ENCODE measurements at places on chromosomes 4 and X.

DNA sequence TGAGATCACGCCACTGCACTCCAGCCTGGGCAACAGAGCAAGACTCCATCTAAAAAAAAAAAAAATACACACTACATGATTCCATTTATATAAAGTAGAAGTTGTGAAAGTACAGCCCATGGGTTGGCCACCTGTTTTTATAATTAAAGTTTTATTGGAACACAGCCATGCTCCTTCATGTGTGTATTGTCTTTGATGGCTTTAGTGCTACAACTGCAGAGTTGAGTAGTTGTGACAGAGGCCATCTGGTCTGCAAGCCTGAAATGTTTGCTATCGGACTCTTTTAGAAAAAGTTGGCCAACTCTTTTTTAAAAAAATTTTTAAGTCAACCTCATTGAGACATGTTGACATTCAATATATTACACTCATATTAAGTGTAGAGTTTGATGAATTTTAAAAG, 41.2 kb upstream of the DUSP21 start:
- no peak for DNase-seq

- DNase-seq = no peak
Measured at GRCh38 chrX:22730542-22730941, 269.2 kb upstream of the DDX53 start.

- DNase-seq = no peak
Measured at GRCh38 chr4:17544205-17544604, 29.2 kb downstream of the CLRN2 start.

- no peak for DNase-seq
Measured at GRCh38 chrX:107736781-107737531, 38.6 kb downstream of the TSC22D3 start.

GRCh38 chr4:125741825-125742452, 427.2 kb downstream of the FAT4 start:
- no peak for DNase-seq

GRCh38 chr4:85732124-85732523, 257.2 kb downstream of the ARHGAP24 start:
- DNase-seq = no peak

DNA sequence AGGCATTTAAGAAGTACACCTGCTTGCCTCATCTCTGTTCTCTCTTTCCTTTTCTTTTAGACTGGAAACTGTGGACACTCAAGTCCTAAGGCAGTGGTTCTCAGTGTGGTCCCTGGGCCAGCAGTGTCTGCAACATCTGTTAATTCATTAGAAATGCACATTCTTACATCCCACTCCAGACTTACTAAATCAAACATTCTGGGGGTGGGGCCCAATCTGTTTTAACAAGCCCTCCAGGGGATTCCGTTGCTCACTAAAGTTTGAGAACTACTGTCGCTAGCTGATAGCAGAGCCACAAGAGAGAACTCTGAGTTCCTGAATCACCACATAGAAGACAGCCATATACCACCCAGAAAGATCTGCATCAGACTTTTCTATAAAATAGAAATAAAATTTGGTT, 430.6 kb downstream of the BCOR start:
- DNase-seq = no peak

GRCh38 chr4:183200453-183200852, 101.4 kb downstream of the WWC2 start:
- peak; percentile 76 for DNase-seq

GRCh38 chr4:183905593-183906488, 734 bp downstream of the STOX2 start:
- DNase-seq = peak; percentile 62

DNA sequence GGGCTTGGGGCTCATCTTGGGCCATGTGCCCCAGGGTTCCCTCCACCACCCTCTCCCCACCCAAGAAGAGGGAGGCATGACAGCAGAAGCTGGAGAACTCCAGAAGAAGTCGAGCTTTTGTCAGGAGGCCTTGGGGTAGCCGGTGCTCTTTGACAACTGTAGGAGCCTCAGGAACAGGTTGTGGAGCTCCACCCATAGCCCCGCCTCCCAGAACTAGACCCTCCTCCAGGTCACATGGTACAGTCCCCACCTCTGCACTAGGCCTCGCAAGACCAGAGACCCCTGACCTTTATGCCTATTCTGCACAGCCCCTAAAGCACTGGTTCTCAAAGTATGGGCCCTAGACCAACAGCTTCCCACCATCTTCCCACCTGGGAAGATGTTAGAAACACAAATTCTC, 8.0 kb upstream of the MORC4 start:
- no peak for DNase-seq

DNA sequence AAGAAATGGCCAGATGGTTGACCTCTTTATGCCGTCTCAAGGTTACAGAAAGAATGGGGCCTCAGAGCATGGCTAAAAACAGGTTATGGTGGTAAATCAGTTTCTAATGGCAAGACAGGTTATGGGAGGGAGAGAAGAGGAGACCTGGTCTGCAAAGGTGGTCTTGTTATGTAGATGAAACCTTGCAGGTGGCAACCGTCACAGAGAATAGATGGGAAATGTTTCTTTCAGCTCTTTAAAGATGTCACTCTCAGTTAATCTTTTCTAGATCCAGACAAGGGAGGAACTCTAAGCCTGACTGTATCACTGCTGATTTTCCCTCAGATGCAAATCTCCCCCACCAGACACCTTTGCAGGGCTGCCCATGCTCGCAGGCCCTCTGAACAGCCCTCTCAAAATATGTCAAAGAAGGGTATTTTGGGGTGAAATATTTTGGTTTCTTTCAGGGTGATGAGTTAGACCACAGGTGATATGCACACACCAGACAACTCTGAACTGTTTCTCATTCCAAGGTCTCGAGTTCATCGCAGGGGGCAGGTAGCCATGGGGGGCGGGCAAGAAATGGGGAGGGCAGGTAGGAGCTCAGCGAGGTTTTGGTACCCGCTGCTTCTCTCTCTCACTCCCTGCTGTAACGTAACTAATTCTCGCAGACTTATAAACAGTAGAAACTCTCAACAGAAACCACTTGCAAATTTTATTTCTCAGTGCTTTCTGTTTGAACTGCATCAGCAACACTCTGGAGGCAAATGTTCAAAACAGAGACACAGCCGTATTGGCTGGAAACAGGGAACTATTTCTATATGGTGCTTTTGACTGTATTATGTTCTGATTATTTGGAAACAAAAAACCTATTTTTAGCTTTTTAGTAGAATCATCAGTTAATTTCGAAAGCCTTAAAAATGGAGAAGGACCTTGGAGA, 32.4 kb downstream of the CASP3 start:
- no peak for DNase-seq

DNA sequence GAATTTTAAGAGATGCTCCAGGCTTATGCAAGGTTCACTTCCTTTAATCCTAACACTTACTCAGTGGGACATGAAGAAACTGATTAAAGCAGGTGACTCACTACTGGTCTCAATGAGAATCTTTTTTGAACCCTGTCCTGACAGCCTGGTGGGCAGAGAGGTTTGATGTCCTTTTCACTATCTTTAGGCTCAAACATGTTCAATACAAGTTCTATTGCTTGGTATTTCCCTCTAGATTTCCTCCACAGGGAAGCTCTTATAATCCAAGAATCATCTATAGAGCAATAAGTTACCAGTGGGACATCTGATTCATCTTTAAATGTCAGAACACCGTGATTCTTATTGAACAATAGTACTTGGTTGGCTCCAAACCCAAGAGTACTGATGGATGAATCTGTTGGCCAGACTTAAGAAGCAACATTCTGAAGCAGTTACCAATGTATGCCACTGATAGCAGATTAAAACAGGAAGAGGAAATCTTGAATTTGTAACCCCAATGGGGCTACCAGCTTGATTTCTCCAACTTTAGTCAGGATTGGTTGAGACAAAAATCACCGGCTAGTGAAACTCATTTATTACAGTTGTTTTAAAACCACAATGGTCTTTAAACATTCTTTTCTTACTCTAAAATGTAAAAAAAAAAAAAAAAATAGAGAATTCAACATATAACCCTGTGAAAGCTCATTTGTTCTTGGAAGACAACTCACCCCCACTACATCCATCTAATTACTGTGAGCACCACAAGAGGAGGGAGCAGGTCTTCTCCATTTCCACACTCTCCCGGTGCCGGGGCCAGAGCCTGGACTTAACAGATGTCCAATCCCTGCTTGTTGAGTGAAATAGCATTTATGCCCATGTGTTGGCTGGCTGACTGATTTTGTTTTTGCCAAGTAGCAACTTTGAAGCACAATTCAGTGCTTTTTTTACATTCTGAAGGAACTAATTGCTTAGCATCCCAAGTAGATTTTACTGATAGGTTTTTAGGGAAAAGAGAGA, 43.3 kb downstream of the FGFBP1 start:
- DNase-seq = no peak

DNA sequence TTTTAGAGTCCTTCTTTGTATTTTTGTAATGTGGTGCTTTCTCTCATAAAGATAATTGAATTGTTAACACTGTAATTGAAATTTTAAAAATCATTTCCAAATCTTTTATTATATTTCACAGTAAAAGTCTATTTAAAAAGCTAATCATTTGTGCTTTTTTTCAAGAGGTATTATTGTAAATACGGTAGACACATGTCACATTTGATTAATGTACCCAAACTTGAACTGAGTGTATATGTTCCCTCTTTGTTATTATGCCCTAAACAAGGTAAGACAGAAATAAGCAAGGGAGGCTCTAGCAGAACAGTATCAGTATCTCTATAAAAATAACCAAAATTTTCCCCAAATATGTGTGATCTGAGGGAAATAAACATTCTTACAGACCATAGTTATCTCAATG, 21.5 kb upstream of the LARP1B start:
- DNase-seq = no peak

DNA sequence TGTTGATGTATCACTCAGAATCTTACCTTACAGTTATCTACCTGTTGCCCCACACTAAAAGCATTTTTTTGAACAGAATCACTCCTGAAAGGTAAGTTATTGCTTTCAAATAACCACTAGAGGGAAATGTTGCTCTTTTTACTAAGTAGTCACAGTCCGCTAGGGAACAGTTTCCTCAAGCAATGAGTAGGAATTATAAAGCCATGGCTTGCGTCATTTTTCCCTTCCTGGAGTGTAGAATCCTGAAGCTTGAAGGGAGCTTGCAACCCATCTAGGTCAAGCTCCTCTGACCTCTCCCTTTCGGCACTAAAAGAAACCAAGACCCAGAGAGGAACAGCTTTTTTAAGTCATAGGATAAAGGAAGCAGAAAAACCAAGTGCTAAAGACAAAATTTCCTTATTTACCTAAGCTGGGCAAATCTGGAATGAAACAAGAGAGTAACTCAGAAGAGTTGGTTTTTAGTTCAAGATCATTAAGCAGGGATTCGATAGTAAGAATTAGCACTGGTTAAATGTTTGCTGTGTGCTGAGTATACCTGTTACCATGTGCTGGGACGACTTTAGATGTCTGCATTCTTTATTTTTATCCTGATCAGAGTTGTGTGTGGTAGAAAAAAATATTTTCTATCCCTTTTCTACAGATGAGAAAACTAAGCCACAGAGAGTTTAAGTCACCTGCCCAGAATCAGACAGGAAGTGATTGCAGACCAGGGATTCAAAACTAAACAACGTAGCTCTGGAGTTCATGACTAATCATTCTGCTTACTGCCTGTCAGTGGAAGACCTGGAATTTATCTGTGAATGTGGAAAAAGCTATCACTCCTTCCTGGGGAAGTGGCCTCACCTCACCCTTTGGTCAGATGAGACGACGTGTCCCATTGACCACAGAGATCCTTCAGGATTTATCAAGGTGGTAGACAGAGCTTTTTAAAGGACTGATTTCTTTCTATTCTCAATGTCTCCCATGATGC, 631.5 kb downstream of the RAB28 start:
- no peak for DNase-seq

DNA sequence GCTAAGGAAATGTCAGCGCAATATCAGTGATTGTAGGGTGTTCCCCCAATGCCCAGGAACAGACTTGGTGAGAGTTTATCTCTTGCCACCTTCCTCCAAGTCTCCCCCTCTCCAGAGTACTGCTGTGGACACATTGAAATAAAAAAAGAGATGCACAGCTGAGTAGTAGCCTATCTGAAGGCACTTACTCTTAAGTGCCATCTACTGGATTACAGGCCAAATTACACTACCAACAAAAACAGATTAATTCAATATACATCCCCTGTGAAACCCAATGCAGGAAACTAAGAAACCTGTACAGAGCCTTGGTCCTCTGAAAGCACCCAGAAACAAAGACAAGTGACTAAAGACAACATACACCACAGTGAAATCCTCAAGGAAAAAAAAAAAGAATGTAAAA, 460.3 kb downstream of the ZIC3 start:
- DNase-seq = no peak

DNA sequence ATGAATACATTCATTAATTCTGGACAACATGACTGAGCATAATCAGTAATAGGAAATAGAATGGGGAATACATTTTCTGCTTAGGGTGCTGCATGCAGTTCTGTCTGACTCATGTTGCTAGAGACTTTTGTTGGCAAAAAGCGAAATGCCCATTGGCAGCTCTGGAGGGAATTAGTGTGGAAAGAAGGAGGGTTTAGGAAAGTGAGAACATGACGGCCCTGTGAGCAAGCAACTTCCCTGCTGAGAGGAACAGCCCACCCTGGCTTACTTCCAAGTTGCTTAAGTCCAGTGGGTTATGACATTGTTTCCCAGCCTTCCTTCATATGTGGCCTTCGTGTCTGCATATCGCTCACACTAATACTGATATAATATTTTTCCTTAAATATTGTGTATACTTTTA, 13.8 kb downstream of the MAD2L1 start:
- DNase-seq = peak; percentile 45

DNA sequence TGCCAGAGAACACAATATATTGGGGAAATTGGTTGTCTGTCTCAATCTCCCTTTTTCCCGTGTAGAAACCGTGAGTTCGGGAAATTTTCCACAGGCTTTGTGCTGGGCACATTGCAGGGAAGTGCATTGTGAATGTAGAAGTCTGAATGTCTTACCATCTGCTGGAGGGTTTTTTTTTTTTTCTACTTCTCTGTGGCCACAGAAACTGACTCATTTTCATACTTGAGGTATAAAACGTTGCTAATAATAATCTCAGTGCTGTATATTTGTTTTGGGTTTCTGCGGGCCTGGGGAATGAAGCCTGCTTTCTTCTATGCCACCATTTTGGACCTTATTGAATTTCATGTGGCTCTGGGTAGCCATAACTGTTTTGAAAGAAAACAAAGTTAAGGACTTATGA, 1001.2 kb downstream of the STIM2 start:
- no peak for DNase-seq

GRCh38 chrX:9539605-9540387, 74.9 kb downstream of the TBL1X start:
- no peak for DNase-seq

DNA sequence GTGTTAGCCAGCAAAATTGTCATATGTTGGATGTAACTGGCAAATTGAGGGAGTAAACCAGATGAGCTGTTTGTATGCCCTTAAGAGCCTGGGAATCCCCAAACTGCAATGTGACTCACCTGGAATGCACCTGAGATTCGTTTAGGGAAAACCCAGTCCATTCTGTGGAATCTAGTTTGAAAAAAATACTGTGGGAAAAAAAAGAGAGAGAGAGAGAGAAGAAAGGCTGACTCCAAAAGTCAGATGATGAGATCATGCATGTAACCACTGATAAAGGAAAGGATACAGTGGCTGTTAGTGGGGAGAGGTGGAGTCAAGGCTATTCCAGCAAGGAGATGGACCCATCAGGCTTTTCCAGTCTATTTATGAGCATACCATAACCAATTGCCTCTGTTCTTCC, 48.5 kb downstream of the SLC9A7 start:
- DNase-seq = no peak

Measured in Right ventricle myocardium superior (tissue), 1 donor.